ENCODE measurements at places on chromosomes 1 and 21.

DNA sequence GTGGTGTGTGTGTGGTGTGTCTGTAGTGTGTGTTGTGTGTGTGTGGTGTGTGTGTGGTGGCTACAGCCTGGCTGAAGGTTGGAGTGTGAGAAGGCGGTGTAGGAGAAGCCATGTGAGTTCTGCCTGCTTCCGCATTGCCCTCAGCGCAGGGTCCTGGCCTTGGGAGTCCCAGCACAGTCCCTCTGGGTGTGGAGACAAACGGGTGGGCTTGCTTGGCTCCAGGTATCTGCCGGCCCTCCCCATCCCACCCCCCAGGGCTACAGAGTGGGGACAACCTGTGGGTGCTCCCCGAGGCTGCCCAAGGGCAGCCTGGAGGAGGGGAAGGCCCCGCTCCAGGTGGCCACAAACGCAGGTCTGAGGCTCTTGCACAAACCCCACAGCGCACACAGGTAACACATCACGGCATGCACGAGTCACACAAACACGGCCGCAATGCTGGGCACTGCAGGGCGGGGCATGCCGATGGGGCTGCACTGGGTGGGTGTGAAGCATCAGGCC is 31.7 kb upstream of the ADARB1 start:
- H3K36me3 ChIP-seq = no peaks in the 10 kb centered on the region
- no peak overlapping the region for H3K27ac ChIP-seq
- H3K4me3 ChIP-seq = no peak overlapping the region
- no peaks in the 10 kb centered on the region for H3K27me3 ChIP-seq
- no peaks in the 10 kb centered on the region for H3K4me1 ChIP-seq

- no peak overlapping the region for H3K27ac ChIP-seq
- no peak overlapping the region for H3K4me3 ChIP-seq
- DNase-seq = no peak
- H3K27me3 ChIP-seq = no peaks in the 10 kb centered on the region
These were observed 49.9 kb upstream of the ZC3H12A start for GRCh38 chr1:37424523-37424922.

GRCh38 chr1:35888255-35888654 is 5.2 kb downstream of the AGO1 start:
- DNase-seq = no peak
- peaks cover 27% of the 10 kb centered on the region for H3K36me3 ChIP-seq
- H3K27me3 ChIP-seq = no peaks in the 10 kb centered on the region
- no peak overlapping the region for H3K4me3 ChIP-seq
- no peaks in the 10 kb centered on the region for H3K4me1 ChIP-seq

DNA sequence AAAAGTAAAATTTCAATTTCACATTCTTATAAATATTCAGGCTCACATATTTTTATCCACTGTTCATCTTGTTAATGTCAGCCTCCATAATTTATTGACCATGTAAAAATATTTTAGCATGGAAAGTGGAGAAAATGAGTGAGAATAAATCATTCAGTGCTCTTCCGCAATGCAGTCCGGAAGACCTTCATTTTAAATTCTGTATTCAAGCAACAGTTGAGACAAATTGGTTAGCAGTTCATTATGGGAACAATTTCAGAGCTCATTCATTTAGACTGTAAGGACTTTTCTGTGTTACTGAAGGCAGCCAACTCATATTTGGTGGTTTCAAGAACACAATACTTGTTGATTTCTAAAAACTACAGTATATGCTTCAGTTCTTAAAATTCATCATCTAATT is 97.8 kb downstream of the TYW3 start:
- no peak for DNase-seq
- no peak overlapping the region for H3K27ac ChIP-seq
- H3K36me3 ChIP-seq = no peaks in the 10 kb centered on the region
- H3K4me1 ChIP-seq = no peaks in the 10 kb centered on the region
